ENCODE measurements at places on chromosomes 2 and 18.

DNA sequence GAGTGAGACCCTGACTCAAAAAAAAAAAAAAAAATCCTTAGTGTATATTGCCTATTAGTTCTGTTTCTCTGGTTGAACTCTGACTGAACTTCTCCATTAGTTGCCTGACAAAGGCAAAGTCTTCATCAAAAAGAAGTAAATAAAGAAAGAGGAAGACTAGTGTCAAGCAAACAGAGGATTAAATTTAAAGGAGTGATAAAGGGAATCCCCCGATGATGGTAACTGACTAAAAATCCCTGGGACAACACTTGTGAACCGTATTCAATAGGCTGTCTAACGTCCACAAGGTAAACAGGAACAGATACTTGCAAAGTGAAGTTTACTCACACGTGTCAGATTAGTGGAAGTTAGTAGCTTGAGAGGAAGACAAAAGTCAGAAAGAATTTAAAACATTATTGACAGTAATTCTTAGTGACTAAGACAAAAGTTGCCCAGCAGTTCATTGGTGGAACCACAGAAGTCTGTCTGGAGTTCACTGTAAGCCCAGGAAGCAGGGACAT, 26.2 kb upstream of the SPOPL start:
- DNase-seq: no peak

- no peak for DNase-seq
Observed at GRCh38 chr2:208210688-208211451, 21.0 kb upstream of the C2orf80 start.

DNA sequence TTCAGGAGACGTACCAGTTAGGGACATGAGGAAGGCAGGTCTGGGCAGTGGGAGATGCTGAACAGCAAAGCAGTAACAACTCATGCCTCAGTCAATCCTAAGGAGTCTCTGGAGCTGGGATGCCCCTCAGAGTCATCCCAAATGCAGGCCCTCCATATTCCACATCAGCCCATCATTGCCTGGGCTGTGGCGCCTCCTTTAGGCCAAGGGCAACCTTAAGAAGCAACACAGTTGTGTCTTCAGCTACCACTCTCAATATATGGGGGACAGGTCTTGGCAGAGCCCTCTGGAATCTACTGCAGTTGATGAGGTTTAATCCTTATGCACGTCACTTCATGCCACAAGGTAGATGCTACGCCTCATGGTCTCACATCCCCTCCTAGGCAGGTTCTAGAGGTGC, 682.0 kb upstream of the RAB6C start:
- DNase-seq: peak; percentile 9

GRCh38 chr2:42193722-42194187, 24.6 kb downstream of the EML4 start:
- DNase-seq: no peak

- DNase-seq: no peak
Observed at GRCh38 chr2:160036736-160037135, 25.7 kb downstream of the PLA2R1 start.

GRCh38 chr2:208496129-208496528, 89.5 kb downstream of the PTH2R start:
- DNase-seq: no peak

DNA sequence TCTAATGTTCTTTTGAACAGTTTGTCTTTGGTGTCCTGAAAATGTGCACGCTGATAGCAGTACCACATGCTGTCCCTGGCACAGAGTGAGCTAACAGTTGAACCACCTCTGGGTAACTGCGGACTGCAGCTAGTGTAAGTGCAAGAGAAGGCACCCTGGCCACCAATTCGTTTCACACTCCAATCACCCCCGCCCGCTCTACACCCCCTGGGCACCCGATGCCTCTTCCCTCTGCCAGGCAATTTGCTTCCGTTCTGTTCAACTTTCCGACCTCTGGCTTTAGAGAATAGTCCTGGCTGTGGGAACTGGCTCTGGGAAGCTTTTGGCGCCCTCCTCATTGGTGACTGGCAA, 1.4 kb downstream of the DOCK10 start:
- DNase-seq: no peak

GRCh38 chr2:234792621-234793022, 159.2 kb upstream of the SH3BP4 start:
- no peak for DNase-seq

DNA sequence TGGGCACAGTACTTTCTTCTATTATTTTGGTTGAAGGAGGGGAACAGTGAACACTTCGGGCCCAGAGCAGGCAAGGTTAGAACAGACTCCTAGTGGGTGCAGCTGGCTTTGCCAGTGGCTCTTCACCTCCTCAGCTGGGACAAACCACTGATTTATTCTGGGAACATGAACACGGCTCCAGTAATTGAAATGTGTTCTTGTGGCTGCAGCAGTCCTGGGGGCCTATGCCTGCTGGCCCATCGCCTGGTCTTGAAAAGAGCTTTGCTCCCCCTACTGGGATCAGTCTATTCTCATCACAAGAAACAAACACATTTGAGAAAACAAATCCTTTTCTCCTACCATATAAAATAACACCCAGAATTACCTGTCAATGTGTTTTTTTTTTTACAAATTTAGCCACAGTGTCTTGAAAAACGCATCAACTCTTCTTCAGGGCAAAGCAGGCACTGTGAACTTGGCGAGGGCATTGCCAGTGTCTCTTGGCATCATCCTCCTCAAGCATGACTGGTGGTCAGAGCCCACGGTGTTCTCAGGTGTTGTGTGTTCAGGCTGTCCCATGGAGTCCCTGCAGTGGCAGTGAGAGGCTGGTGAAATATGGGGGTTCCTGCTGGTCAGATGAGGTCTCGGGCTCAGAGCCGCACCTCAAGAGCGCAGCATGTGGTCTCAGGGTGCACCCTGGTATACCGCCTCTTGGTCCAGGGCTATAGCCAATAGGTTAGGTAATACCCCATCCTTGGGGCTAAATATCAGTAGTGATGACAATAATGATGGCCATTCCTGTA, 51.3 kb downstream of the RNF144A start:
- no peak for DNase-seq

DNA sequence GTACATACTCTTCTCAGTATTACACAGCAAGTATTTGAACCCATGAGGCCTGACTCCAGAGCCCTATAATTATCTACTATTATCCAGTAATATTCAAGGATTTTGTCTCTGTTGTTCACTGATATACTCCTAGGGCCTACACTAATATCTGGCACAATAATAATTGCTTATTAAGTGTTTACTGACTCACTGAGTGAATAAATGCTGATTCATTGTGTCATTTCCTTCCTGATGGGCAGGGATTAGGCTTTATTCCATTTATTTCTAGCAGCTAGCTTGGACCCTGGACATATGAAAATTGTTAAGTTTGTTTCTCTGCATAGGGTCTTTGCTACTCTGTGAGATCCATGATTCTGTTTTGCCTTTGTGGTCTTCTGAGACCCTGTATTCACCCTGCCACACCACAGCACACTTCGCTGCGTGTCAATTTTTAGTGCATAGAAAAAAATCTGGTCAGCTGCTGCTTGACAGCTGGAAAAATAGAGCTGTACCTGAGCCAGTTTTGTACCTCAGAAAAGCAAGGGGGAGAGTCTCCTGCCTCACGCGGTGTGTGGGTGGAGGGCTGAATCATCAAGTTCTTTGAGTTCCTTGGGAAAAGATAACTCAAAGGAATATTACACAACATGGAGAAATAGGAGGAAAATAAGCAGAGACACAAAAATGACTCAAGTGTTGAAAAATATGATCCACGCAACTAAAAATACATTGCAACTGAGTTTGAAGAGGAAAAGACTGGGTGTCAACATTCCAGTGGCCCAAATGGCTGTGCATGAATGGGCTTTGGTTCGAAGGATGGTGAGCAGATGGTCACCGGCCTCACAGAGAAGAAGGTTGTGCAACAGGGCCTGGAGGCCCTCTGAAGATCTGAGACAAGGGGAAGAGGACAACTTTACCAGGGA, 18.9 kb upstream of the DPP4 start:
- no peak for DNase-seq

GRCh38 chr18:44679056-44679913, 1.4 kb upstream of the SETBP1 start:
- DNase-seq: peak; percentile 87

DNA sequence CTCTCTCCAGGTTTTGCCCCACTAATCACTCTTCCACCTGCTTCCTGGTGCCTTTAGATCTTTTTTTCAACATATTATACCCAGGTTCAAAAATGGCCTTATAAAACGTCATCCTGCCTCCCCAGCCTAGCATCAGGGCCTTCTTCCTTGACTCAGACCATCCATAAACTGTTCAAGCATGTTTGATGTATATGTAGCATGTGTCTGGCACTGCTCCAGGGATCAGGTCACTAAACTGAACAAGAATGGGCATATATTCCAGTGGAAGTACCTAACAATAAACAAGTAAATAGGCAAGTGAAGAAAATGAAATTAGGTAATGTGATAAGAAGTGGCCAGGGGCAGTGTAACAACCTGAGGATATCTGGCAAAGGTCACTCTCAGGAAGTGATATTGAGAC, 141.2 kb downstream of the TRIB2 start:
- no peak for DNase-seq

GRCh38 chr2:238240757-238241711, 1.2 kb upstream of the HES6 start:
- DNase-seq: peak; percentile 94

DNA sequence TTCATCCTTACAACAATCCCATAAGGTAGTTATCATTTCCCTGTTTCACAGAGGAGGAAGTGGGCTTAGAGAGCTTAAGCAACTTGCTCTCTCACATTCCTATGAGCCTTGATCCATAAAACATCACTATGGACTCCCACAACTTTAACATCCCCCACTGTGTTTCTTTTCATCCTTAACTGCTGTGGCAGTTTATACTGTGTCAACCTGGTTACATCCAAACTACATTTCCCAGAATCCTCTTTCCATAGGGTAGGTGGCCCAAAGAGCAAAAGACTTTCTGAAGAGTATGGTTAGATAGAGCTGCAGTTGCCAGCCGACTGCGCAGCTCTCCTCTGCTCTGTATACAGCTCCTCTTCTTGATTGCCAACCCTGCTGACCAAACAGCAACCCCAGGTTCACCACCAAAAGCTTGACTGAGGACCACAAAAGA, 22.5 kb downstream of the MAP3K2 start:
- DNase-seq: no peak

DNA sequence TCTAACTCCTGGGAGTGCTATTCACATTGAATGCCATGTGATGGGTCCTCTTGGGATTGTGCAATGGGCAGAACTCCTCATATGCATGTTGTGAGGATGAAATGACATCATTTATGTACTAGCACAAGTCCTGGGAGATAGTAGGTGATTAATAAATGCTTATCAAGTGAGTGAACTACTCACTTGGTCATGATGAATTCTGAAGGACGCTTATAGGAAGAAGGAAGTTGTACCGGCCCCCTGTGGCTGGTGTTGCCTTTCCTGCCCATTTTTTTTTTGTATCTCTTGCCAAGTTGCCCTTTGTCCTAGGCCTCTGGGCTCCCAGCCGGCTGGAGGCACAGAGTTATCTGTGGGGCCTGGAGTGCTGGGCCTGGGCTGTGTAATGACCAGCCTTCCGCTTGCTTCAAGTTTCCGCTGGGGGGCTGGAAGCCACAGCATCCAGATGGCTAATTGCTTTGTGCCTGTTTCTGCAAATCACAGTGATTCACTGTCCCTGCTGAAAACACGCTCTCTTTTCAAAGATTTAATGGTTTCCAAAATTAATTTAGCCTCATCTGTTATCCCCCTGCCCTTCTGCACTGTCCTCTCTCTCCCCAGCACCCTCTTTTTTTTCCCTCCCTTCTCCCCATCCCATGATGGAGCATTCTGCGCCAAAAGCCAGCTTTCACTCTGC, 33.7 kb upstream of the MRPL33 start:
- no peak for DNase-seq

DNA sequence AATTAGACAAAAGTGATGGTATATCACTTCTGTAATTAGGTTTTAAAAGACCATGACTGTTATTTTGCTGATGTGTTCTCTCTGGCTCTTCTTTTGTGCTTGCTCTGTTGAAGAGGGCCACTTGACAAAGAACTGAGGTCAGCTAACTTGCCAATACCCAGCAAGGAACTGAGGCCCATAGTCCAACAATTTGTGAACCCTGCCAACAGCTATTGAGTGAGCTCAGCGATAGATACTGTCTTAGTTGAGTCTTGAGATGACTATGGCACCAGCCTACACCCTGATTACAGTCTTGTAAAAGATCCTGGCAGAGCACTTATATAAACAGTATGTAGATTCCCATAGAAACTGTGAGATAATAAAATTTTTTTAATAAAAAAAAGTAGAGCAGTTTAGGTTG, 103.0 kb downstream of the BMPR2 start:
- no peak for DNase-seq

DNA sequence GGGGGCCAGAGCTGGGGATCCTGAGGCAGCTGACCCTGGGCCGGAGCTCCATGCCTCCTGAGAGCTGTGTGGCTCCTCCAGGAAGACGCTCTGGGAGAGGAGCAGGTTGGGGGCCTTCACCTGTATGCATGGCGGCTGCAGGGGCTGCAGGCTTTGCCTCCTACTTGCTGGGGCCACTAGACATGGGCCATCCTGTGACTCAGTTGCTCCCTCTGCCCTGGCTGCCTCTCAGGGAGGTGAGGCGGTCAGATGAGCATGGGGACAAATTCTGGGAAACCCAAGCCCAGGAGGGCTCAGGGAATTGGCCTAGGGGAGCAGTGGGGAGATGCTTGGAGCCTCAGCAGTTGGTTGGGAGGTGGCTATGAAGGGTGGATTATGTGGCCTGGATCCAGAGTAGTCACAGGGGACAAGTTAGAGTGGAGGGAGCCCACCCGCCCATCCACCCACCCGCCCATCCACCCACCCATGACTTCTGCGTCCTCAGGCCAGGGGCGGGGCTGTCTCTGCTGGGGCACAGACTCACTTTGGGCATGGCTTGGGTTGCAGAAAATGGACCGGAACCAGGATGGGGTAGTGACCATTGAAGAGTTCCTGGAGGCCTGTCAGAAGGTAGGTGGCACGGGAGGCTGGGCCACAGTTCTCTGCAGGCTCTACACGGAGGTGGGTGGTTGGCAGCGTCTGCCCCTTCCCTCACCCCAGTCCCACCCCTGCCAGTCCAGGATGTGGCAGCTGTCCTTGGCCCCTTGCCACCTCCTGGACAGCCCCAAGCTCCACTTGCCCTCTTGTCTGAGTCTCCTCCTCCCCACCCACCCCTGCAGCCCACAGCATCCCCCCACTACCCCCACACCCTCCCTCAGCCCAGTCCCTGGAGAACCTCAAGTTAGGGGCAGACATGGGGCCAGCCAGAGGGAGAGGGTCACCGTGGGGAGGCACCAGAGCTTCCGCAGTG, 19.5 kb upstream of the FAHD2A start:
- no peak for DNase-seq

- DNase-seq: peak; percentile 1
Observed at GRCh38 chr2:177489719-177490301, 97.2 kb downstream of the AGPS start.

Data from SHP77 (cell line).